ENCODE measurements at places on chromosomes 12 and 14.

DNA sequence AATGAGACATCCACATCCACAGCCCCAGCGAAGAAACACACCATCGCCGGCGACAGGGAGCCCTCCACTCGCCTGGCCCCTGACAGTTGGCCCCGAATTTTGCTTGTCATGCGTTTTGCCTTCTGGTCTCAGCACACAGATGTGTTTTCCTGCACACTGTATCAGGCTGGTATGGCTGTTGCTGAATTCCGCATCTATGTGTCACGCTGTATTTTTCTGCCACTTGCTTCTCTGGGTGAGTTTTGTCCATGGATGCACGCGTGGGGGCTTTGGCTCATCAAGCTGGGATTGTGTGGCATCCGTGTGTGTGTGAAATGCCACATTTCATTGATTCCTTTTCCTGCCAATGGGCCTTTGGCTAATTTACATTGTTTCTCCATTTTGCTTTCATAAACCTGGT lies 26.5 kb downstream of the ARL6IP4 start:
- no peak for DNase-seq

GRCh38 chr14:79009286-79009685 lies 839.1 kb downstream of the NRXN3 start:
- DNase-seq, result no peak

- DNase-seq, result peak; percentile 2
Measured at GRCh38 chr14:45679853-45680252, 426.9 kb upstream of the MIS18BP1 start.

DNA sequence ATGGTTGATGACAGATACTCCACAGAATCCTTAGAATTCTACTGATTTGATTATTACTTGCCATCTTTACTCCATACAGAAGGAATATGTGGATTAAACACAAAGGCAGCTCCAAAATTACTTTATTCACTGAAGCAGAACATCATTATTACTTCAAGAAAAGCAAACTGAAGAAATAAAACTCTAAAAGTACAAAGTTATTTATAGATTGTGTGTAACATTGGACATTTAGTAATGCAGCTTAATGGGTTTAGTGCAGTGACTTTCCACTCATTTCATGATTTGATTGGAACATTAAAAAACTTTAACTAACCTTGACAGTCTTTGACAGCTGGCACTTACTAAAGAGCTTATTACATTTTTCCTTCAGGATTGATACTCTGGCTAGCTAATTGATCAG lies 59.0 kb upstream of the ATP2A2 start:
- no peak for DNase-seq

GRCh38 chr14:21825149-21825743 lies 151.6 kb upstream of the OR4E1 start:
- peak; percentile 58 for DNase-seq

- DNase-seq, result no peak
Measured at GRCh38 chr12:89306827-89307473, 45.4 kb downstream of the DUSP6 start.

DNA sequence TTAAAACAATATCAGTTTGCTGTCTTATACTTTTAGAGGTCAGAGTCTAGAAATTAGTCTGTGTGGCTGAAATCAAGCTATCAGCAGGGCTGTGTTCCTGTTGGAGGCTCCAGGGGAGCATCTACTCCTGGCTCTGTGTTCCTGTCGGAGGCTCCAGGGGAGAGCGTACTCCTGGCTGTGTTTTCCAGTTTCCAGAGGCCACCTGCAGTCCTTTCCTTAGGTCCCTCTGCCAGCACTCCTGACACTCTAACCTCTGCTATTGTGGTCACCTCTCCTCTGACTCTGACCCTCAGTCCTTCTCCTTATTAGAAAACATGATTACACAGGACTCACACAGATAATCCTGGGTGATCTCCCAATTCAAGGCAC lies 1140.7 kb upstream of the TMEM132C start:
- DNase-seq, result no peak

- no peak for DNase-seq
Measured at GRCh38 chr14:57863471-57863870, 2.4 kb downstream of the SLC35F4 start.

- no peak for DNase-seq
Measured at GRCh38 chr12:45168976-45169375, 46.9 kb upstream of the ANO6 start.

GRCh38 chr12:80837342-80837978 lies 100.3 kb downstream of the LIN7A start:
- peak; percentile 61 for DNase-seq

DNA sequence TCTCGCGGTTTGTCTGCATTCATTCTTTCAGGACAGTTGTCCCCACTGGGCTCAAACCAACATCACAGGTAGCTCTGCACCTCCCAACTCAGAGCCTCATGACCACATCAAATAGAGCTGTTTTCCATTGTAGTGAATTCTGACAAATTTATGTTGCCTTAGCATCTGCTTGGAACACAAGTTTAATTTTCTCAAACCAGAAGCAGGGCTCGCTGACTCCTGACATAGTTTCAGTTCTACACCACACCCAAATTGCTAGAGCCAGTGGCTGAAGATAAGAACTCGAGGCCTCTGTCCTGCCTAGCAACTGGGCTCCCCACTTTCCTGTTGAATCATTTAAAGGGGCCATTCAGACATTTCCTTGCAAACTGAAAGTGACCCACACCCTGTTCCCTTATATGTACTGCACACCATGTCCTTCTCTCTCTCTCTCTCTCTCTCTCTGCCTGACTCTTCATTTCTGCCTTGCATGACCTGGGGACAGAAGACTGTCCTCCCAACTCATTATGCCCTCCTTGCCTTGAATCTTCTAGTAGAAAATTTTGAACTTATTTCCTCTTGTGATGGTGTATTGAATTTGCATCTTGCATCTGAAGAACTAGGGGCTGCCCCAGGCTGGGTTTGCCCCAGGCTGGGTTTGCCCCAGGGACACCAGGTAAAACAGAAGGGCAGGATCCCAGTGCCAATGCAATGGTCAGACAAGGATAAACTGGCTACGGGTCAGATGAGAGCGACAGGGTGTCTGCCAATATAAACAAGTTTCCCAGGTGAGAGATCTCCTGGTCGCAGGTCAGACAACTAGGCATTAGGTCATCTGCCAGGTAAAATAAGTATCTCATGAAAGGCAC lies 9.7 kb upstream of the WSCD2 start:
- no peak for DNase-seq

GRCh38 chr14:23548351-23549318 lies 2.9 kb downstream of the ZFHX2 start:
- DNase-seq, result no peak

DNA sequence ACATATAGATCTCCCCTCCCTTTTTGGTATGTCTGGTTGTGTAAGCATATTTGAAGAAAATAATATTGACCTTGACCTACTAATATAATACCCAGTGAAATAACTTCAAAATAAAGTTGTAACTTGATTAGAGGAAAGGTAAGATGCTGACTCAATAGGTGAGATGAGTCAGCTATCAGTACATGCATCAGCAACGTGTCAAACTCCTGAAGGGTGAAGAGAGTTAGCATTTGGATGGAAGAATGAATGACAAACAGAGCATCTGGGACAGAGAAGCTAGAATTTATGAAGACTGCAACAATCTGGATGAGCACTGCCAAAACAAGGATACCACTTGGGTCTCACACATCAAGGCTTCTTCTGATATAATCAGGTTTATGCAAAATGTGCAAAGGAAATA lies 74.9 kb downstream of the PPP2R5E start:
- DNase-seq, result no peak

DNA sequence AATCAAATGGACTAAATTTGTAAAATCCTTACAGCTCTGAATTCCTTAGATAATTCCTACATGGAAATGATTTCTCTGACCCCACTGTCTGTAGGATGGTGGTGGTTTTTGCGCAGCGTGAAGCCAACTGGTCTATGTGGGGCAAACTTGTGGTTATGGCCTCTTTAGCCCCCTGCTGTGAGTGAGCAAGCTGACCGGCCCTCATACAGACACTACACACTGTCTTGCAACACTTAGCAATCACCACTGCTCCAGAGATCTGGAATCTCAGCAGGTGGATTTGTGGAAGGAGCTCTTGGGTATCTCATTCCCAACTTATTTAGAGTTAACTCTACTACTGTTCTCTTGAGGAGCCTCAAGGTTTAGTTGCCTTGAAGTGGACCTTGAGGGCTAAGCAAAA lies 70.2 kb downstream of the SCN8A start:
- DNase-seq, result no peak

- no peak for DNase-seq
Measured at GRCh38 chr14:96710060-96710666, 87.0 kb upstream of the VRK1 start.

DNA sequence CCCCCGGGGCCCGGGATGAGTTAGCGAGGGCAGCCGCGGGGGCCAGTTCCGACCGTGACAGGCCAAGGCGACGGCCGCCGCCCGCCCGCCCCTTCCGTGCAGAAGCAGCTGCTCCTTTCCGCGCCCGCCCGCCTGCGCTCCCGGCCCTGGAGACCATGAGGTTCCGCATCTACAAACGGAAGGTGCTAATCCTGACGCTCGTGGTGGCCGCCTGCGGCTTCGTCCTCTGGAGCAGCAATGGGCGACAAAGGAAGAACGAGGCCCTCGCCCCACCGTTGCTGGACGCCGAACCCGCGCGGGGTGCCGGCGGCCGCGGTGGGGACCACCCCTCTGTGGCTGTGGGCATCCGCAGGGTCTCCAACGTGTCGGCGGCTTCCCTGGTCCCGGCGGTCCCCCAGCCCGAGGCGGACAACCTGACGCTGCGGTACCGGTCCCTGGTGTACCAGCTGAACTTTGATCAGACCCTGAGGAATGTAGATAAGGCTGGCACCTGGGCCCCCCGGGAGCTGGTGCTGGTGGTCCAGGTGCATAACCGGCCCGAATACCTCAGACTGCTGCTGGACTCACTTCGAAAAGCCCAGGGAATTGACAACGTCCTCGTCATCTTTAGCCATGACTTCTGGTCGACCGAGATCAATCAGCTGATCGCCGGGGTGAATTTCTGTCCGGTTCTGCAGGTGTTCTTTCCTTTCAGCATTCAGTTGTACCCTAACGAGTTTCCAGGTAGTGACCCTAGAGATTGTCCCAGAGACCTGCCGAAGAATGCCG lies 699 bp downstream of the MGAT2 start:
- DNase-seq, result peak; percentile 49

DNA sequence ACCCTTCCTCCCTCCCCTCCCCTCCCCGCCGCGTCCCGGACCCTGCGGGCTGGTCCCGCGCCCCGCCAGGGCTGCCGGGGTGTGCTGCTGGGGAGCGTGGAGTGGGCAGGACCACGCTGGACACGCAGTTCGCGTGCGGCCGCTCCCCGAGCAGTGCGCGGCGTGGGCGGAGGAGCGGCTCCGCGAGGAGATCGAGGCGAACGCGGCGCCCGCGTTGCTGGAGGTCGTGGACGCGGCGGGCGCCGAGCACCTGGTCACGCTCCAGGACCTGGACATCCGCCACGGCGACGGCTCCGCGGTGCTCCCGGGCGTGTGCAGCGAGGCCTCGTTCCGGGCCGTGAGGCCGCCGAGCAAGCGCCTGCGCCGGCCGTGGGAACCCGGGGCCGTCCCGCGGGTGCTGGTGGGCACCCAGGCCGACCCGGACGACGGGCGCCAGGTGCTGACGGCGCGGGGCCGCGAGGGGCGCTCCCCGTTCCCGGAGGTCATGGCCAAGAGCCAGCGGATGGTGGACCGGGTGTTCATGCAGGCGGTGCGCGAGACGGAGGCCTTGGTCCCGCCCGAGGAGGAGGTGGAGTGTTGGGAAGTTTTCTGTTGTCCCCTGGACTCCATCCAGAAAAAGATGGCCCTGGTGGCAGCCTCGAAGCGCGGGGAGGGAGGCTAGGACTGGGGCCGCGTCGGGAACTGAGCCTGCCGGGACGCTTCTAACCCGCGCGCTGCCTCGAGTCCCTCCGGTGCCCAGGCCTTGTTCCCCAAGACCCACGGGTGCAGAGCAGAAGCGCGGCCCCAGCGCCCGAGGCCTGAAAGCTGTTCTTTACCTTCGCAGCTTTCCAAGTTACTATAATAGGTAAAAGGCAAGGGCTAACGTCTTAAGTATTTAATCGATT lies 54.7 kb upstream of the EIF5 start:
- DNase-seq, result no peak

GRCh38 chr12:65668981-65669695 lies 155.1 kb upstream of the HMGA2 start:
- DNase-seq, result no peak

GRCh38 chr12:32229971-32230612 lies 123.4 kb downstream of the BICD1 start:
- no peak for DNase-seq

- no peak for DNase-seq
Measured at GRCh38 chr14:97827746-97828145, 1030.6 kb downstream of the VRK1 start.

- DNase-seq, result no peak
Measured at GRCh38 chr14:72523424-72524294, 370.2 kb downstream of the DPF3 start.

DNA sequence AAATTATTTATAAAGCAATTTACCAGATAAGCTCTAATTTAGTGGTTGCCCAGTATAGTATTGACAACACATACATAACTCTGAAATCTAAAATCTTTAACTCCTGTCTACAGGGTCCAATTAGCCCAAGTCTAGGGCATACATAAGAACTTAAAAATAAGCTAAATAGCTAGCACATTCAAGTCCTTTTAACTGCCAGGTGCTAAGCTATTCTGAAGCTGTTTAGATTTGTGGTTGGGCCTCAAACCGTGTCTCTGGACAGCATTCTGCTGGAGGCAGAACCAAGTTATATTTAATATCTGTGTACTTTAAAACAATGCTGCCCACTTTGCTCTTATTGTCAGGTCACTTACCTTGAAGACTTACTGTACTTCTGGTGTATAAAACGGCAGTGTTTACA lies 19.0 kb downstream of the RPS6KA5 start:
- DNase-seq, result no peak

GRCh38 chr12:102475355-102475754 lies 5.0 kb downstream of the IGF1 start:
- no peak for DNase-seq

DNA sequence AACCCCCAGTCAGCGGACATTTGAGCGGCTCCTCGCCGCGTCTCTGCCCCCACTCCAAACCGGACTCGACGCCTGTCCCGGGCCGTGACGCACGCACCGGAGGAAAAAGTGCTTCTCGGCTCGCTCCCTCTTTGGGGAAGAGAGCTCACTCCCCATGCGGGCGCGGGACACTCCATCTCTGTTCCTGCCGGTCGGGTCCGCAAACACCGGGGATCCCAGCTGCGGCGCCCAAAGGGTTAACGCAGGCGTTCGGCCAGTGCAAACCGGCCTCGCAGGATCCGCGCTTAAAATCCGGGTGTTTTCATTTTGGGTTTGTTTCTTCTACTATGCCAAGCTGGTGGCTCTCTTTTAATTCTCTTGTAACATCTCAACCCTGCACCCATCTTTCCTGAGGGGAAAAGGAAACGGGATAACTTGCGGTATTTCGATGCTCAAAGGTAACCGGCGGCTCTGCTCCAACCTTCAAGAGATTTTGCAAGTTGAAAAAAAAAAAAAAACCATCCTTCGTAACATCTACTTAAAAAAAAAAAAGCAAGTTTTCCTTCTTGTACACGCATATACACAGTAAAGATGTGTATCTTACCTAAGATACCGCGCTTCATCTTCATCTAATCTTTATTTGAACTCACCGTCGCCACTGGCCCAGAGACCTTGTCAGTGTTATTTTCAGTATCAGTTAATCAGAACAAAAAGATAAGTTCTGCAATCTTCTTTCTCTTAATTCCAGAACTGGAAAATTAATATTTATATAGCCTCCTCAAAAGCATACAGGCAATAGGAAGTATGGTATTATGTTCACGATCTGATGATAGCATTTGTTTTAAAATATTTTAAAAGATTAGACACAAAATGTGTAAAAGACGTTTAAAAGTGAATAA lies 1.6 kb upstream of the ATP2B1 start:
- no peak for DNase-seq

GRCh38 chr12:95820096-95820703 lies 29.6 kb upstream of the NTN4 start:
- peak; percentile 87 for DNase-seq

- peak; percentile 66 for DNase-seq
Measured at GRCh38 chr14:69242311-69243224, 17.4 kb upstream of the GALNT16 start.
